A549 treated with CORT108297 at 1 μM for 4 hours (cell line): ENCODE measurements at places on chromosomes 11 and 22. TPM values are rescaled to one million over a fixed set of nuclear protein-coding genes. Genes with fewer than 3 reads are reported as not detected.

Gene PAMR1
- 0.08 TPM in 1 of 5 replicates, not detected in the others for total RNA-seq

Gene SAC3D1
- 33.4 to 59.7 TPM (median 56.5 TPM) in 5 replicates for total RNA-seq

Gene CLP1
- 27.6 to 32.6 TPM (median 29.4 TPM) in 5 replicates for total RNA-seq

Gene MYO18B
- total RNA-seq: 0.01 to 0.08 TPM (median 0.03 TPM) in 4 of 5 replicates, not detected in the other

Gene OR8G1
- not detected in 5 replicates for total RNA-seq

Gene SAA4
- not detected in 5 replicates for total RNA-seq

Gene TEF
- total RNA-seq: 0.85 to 1.1 TPM (median 0.93 TPM) in 5 replicates

Gene CRYBB2
- total RNA-seq: not detected in 5 replicates

Gene LRRC32
- total RNA-seq: 0.13 to 0.16 TPM (median 0.15 TPM) in 5 replicates

Gene LRP4
- 7.2 to 8.7 TPM (median 7.2 TPM) in 5 replicates for total RNA-seq

Gene LSP1
- total RNA-seq: 0.55 to 2.7 TPM (median 1.6 TPM) in 5 replicates

Gene PGA4
- total RNA-seq: 0.06 TPM in 1 of 5 replicates, not detected in the others

Gene GALNT18
- 19.1 to 22.2 TPM (median 19.7 TPM) in 5 replicates for total RNA-seq

Gene CDHR5
- total RNA-seq: 0.03 to 0.08 TPM in 2 of 5 replicates, not detected in the others

Gene KRTAP5-11
- total RNA-seq: not detected in 5 replicates

Gene GRM5
- 0.01 TPM in 2 of 5 replicates, not detected in the others for total RNA-seq

Gene OR2D2
- not detected in 5 replicates for total RNA-seq

Gene RFPL1
- not detected in 5 replicates for total RNA-seq

Gene APLNR
- 0.05 to 0.07 TPM (median 0.06 TPM) in 5 replicates for total RNA-seq

Gene LTBP3
- 93.6 to 147 TPM (median 130 TPM) in 5 replicates for total RNA-seq

Gene CLMP
- total RNA-seq: 15.2 to 30.3 TPM (median 25.1 TPM) in 5 replicates

Gene KLHDC7B
- 0.02 to 0.03 TPM (median 0.03 TPM) in 4 of 5 replicates, not detected in the other for total RNA-seq

Gene RIMBP3B
- total RNA-seq: 0.29 to 0.62 TPM (median 0.51 TPM) in 5 replicates

Gene TMEM191B
- 1.1 to 2.2 TPM (median 1.4 TPM) in 5 replicates for total RNA-seq
